ENCODE measurements at places on chromosomes 7 and 10.
A peak's percentile ranks its signal among the peaks of the same experiment; 100 is the strongest.

- no peak for DNase-seq
Observed at GRCh38 chr10:113122947-113123346, 172.9 kb downstream of the TCF7L2 start.

GRCh38 chr10:112852306-112852705 lies 97.7 kb upstream of the TCF7L2 start:
- DNase-seq: no peak

GRCh38 chr10:48794074-48794473 lies 109.4 kb downstream of the WDFY4 start:
- DNase-seq: peak; percentile 11

DNA sequence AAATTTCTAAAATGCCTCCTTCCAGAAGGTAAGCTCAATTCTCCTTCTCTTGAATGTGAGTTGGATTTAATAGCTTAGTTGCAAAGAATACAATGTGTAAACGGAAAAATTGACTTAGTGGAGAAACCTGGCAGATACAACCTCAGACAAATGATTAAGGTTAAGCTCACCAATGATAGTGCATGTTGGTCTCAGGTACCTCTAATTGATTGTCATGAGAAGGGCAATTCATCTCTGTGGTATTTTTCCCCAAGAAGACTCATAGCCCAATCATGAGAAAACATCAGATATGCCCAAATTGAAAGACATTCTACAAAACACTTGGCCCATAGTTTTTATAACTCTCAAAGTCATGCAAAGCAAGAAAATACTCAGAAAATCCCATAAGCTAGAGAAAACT lies 36.2 kb upstream of the TMEM106B start:
- no peak for DNase-seq

DNA sequence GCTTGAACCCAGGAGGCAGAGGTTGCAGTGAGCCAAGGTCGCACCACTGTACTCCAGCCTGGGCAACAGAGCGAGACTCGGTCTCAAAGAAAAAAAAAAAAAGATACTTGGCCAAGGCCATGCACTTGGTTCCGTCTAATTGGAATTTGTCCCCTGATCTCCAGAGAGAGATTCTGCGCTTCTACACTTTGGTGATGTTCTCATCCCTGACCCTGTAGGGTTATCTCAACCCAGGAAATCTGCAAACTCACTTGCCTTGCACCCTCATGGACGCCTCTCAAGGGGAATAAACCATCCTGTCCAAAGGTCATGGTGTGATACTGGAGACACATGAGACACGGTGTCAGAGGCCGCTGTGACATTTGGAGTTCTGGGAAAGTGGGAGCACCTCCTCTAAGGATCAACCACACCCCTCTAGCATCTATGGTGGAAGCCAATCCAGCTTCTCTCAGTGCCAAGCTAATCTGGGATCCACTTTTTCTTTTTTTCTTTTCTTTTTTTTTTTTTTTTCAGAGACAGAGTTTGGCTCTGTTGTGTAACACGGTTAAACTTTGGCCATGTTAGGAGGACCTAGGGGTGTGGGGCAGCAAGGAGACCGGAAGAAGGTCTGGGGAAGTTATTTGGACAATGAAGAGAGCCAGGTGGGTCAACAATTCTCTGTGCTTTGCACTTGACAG lies 7.8 kb upstream of the POR start:
- DNase-seq: no peak

DNA sequence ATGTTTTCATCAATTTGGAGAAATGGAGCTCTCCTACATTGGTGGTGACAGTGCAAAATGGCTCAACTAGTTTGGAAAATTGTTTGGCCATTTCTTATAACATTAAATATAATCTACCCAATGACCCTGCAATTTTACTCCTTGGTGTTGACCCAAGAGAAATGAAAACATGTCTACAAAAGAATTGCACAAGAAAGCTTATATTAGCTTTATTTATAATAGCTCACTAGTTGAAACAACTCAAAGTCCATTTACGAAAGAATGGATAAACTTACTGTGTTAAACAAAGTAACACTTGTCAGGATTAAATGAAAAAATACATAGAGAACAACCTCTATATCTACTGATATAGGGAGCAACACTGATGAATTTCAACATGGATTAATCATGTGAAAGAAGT lies 539.9 kb downstream of the DNAJB9 start:
- no peak for DNase-seq

- DNase-seq: no peak
Observed at GRCh38 chr10:95334805-95335144, 44.0 kb upstream of the PDLIM1 start.

DNA sequence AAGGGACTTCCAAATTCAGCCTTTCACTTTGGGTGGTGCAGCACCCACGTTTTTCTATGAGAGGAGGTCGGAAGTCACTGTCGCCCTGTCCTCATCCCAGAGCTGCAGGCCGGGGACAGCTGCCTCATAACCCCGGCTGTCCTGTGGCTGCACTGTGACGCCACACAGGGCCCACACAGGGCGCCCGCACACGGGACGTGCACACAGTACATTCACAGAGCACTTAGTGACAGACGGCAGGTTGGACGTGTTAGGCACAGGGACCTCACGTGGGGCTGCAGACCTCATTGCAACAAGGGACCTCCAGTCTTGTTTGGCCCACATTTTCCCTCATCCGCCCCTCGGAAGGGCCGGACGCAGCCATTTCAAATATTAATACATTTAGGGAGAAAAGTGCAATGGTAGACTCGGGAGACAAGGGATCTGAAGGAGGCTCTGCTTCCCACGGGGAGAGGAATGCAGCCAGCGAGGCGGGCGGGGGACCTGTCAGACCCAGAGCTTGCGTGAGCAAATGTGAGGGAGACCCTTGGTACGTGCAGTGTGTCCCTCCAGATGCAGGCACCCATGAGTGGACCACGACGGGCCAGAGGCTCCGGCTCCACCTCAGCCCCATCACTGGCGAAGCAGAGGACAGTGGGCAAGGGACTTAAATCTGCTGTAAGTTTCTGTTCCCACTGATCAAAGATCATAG lies 86.7 kb downstream of the VOPP1 start:
- no peak for DNase-seq

- no peak for DNase-seq
Observed at GRCh38 chr10:7583626-7584025, 83.1 kb downstream of the ITIH5 start.

GRCh38 chr10:70324951-70325781 lies 41.4 kb upstream of the NPFFR1 start:
- DNase-seq: no peak

GRCh38 chr10:129372172-129372571 lies 94.9 kb upstream of the MGMT start:
- DNase-seq: no peak

- no peak for DNase-seq
Observed at GRCh38 chr7:44854644-44855364, 6.9 kb upstream of the H2AZ2 start.

DNA sequence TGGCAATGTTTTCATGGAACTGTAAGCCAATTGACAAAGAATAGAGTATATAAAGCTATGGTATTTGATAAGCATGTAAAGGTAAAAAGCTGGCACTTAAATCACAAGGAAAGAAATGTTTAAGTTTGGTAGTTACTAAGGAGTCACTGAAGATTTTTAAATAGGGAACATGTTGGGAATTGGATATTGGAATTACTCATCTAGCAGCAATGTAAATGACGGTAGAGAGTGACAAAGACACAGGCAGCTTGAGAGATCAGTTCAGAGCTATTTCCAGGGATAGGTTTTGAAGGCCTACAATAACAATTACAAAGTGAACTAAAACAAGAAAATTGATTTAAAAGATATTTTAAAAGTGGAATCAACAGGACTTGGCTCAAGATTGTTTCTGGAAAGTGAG lies 36.8 kb downstream of the SP8 start:
- DNase-seq: no peak

GRCh38 chr10:118798231-118798662 lies 43.5 kb upstream of the CACUL1 start:
- DNase-seq: no peak

DNA sequence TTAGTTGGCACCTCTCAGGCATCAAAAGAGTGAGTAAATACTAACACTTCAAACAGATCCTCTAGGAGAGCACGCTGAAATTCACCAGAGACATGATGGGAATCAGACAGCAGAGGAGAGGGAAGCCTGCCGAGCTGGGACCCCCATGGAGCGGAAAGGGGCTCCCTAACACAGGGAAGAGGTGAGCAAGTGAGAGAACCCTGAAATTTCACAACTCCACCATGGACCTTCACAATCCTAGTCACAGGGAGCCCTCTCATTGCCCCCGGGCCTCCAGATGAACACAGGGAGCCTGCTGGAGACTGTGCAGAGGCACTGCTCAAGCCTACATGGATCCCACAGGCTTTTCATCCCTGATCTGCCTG lies 59.2 kb upstream of the ANTXRL start:
- DNase-seq: no peak

DNA sequence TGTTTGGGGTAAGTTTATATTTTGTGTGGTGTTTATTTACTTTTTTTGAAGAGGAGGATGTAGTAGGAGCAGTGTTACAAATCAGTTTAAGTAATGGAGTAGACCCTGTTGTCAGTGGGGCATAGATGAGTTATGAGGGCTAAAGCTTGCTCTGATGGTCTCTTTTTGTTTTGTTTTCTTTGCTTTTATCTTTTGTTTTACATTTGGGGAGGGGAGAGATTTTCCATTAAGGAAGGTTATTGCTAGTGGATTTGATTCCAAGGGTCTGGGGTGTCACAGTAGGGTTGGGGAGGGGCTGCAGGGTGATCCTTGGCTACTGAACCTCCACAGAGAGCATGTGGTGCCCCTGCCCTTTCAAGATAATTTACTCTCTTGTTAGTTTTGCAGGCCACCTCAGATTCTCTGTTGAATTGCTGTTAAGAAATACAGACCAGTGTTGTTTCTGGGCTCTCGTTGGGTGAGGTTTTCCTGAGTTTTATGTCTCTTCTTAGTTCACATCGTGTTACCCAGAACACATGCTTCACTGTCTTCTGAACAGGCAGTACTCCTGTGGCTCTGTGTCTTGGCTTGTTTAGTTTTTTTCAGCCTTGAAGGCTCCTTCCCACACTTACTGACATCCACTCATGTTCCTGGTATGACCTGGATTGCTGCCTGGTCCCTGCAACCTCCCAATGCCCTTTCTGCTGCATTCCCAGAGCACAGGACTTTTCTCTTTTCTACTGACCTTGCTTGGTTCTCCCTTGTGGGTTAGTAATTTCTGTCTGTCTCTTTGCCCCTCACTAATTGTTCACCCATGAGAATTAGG lies 4.2 kb downstream of the KIFBP start:
- no peak for DNase-seq

DNA sequence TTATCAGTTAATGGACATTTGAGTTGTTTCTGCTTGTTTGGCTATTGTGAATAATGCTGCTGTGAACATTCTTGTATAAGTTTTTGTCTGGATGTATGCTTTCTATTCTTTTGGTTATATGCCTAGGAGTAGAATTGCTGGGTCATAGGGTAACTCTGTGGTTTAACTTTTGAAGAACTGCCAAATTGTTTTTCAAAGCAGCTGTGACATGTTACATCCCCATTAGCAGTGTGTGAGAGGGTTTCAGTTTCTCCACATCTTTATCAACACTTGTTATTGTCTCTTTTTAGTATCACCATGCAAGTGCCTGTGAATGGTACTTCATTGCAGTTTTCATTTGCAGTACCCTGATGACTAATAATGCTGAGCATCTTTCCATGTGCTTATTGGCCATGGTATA lies 2.1 kb upstream of the NDUFB8 start:
- DNase-seq: no peak

- no peak for DNase-seq
Observed at GRCh38 chr10:11716686-11717085, 25.5 kb upstream of the ECHDC3 start.

DNA sequence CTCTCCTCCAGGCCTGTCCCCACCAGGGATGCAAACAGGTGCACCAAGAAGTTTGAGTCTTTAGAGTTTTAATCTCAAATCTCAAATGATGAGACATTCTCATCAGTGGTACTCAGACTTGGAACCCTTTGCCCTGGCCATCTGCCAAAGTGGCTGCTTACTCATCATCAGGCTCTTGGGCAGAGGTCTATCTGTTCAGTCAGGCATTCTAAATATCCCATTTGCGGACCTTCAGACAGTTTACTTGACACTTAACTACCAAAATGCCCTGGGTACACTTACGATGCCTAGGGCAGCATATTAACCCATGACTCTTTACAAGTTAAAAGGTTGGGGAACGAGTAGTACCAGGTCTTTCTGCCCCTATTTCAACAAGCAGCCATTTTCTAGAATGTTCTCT lies 61.2 kb upstream of the YAE1 start:
- DNase-seq: no peak

DNA sequence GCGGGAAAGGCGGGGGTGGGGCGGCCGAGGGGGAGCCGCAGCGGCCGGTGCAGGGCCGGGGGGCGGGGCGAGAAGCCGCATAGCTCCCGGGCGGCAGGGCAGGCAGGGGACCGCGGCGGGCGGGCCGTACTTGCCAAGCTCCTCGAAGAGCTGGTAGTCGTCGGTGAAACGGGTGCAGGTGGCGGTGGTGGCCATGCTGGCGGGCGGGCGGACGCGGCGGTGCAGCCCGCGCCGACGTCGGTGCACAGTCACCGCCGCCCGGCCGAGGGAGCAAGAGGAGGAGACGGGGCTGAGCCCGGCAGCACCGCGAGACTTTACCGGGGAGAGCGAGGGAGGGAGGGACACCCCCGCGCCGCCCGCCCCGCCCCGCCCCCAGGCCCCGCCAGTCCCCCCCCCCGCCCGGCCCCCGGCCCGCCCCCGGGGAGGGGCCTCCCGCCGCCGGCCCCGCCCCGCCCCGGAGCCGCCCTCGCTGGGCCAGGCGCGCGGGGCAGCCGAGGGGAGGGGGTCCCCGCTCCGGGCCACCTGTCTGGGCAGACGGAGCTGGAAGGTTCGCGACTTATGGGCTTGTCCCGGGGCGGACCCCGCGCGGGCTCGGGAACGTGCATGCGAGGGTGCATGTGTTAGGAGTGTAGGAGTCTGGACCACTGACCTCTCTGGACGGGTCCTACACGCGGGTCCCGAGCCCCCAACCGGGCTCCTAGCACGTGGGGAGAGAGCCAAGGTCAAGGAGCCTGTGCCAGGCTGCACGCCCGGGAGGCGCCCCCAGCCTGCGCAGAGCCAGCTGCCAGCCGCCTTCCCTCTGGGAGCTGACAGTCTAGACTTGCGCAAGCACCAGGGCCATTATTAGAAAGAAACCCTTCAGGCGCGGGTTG lies at the start of gene CAMK2G:
Gene CAMK2G (minus strand): TSS at position 289 of the 872 bp plus-strand sequence. CDS start 94 bp downstream, at position 195.
- peak; percentile 64 for DNase-seq

DNA sequence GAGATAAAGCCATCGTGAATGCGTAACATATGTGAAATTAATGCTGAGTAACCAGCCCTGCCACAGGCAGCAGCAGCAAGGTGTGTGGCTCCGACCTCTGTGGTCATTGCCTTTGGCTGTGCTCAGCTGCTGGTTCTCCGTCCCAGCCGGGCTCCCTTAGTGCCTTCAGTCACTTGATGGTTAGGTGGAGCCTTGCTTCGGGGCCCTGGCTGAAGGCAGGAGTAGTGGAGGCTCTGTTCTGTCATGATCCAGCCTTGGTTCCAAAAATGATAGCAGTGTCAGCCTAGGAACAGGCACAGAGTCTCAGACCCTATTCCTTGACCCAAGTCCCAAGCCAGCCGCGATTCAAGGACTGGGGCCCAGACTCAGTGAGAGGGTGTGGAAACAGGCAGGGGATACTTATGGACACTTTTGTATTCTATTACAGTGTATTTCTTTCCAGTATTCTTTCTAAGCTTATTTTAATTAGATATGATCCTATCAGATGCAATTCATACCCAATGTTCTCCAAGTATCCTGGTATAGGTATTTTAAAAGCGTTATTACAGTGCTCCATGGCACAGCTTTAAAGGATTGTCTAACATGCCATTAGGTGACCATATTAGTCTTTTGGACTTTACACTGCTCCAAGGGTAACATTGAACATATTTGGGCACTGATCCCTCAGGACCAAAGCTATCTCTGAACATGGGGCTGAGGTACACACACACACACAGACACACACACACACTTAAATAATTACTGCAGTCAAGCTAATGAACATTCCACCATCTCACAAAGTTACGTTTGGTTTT lies 9.0 kb downstream of the SCART1 start:
- no peak for DNase-seq
